GM18507 (cell line): ENCODE measurements at places on chromosomes 6 and 20.

GRCh38 chr6:129730477-129731165 is 20.6 kb upstream of the ARHGAP18 start:
- DNase-seq, result no peak

- no peak for DNase-seq
These were observed 140.2 kb downstream of the PTCHD4 start for GRCh38 chr6:47970826-47971225.

DNA sequence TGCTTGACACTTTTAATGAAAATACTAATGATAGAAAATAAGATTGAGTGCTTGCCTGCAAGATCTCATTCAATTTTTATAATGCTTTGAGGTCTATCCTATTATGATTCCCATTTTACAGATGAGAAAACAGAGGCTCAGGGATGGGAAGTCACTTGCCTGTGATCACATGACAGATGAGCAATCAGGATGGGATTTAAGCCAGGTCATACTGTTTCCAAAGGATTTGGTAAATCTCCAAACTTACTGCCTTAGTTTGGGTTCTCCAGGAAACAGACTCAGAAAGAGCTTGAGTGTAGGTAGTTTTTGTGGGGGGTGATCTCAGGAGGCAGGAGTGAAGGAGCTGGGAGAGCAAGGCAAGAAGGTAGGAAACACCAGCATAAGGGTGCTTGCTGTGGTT is 456.3 kb downstream of the MAFB start:
- no peak for DNase-seq

- no peak for DNase-seq
These were observed 469.9 kb upstream of the IRAK1BP1 start for GRCh38 chr6:78397499-78397898.

DNA sequence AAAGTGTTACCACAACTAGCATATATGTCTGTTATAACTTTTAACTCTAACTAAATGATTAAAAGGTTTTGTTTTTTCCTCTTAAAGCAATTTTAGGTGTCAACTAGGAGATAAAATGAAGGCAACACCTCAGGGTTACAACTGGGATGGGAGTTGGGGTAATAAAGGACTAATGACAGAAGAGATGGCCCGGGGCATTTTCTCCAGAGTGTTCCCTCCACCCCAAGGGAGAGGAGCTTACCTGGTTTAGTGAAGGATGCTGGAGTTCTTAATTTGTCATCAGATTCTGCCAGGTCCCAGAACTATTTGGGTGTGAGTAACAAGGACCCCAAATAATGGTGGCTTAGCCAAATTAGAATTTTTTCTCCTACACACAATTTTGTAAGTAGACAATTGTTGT is 260.3 kb downstream of the CD109 start:
- DNase-seq, result no peak

DNA sequence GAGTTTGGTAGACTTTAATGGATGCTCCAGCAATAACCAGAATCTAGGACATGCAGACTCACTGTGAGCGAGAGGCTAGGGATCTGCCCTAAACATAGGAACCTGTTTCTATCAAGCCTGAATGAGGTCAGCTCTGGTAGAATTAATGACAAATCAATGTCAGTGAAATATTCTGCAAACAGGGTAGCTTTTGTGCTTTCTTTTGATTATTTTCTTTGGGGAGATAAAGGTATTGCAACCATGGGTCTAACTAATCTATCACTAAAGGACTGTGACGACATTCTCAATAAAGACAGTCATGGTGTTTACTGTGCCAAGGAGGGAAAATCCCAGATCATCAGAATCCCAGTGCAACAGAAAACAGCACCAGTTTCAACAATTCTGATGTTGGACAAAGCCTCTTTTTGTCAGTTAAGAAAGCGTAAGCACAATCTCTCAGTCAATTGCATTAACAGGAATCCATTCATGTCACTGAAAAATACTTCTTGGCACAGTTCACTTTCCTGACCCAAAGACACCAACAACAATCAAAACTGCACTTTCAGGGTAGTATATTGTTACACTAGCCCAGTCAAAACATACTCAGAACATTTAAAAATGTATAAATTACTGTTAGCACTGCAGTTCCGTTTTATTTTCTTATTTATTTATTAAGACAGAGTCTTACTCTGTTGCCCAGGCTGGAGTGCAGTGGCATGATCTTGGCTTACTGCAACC is 36.8 kb upstream of the SMIM29 start:
- no peak for DNase-seq

GRCh38 chr6:63305277-63305676 is 14.5 kb downstream of the LGSN start:
- no peak for DNase-seq

DNA sequence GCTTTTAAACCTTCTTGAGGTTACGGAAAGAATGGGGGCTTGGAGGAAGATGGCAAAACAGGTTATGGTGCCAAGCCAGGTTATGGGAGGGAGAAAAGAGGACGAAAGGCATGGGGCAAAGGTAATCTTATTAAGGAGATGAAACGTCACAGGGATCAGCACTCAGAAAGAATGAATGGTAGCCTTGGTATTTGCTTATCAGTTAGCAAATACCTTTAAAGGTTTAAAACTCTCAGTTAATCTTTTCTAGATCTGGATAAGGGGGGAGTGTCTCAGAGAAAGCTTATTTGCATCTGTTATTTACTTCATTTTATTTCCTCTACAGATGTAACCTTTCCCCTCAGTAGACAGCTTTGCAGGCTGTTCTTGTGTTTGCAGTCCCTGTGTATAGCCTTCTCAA is 55.5 kb upstream of the EEF1E1 start:
- DNase-seq, result no peak

DNA sequence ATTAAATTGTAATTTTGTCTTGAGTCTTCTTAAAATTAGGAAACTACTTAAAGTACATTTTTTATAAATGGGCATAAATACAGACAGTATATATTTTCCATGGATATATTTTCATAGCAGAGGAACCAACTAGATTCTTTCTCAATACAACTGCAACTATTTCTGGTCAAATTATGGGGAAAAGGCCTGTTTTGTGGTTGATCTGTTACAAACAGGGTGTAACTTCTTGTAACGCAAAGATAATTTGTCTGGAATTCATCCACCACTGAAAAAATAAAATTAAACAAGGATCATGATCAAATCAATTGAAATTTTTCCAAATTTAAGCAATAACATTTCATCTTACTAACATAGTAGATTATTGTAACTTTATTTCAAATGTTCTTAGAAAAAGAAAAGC is 67.2 kb upstream of the RNF146 start:
- DNase-seq, result no peak

GRCh38 chr6:154337406-154338005 is 19.1 kb downstream of the IPCEF1 start:
- DNase-seq, result no peak

DNA sequence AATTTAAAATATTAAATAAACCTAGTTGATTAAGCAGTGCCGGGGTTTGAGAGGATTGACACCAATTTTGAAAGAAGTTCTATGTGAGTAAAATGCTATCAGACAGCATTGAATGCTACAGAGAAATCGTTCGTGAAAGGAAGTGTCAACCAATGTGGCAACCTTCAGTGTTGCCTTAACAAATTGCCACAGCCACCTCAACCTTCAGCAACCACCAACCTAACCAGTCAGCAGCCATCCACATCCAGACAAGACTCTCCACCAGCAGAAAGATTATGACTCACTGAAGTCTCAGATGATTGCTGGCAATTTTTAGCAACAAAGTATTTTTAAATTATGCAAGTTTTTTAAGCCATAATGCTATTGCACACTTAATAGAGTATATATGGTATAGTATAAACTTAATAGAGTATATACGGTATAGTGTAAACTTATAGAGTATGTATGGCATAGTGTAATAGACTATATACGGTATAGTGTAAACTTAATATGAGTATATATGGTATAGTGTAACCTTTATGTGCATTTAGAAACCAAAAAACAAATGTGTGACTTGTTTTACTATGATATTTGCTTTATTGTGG is 65.3 kb upstream of the ID4 start:
- no peak for DNase-seq

DNA sequence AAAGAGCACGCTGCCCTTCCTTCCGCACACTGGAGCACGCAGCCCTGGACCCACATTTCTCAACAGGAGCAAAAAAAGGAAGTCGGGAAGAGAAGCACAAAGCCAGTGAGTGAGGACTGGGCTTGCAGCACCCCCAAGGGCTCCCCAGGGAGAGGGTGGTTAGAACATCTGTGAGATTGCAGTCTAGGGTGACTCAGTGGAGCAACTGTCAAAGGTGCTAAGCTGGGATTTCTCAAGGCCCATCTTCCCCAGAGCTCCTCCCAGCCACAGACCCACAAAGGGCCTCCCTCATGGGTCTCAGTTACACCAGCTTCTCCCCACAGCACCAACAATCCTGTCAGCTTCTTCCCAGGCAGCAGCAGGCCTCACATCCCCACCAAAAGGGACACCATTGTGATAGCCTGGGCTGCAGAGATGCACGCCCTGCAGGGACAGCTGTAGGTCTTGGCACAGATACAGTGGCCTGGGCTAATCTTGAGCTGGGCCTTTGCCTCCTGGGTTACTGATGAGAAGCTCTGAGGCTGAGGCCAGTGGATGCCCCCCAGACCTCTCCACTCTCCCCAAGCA is 39.6 kb upstream of the CD93 start:
- DNase-seq, result no peak

DNA sequence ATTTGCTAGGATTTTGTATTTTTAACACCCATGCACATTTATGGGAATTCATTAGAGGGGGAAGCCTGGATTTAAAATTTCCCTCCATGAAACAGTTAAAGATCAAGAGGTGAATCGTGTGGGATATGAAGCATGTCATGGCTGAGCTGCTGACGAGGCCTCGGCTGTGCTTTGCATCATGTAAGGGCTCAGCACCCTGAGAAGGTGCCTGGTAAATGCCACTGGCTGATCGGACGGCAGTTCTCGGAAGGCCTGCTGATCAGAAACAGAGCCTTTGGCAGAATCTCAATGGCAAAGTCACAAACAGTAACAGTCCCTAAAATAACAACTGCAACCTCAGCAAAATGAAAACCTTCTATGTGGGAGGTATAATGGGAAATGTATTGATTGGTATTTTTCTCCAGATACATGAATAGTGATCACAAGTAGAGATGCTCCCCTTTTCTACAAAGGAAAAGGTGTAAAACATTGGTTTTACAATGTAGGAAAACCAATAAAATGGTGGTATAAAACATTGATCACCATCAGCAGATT is 53.0 kb upstream of the FUCA2 start:
- no peak for DNase-seq

DNA sequence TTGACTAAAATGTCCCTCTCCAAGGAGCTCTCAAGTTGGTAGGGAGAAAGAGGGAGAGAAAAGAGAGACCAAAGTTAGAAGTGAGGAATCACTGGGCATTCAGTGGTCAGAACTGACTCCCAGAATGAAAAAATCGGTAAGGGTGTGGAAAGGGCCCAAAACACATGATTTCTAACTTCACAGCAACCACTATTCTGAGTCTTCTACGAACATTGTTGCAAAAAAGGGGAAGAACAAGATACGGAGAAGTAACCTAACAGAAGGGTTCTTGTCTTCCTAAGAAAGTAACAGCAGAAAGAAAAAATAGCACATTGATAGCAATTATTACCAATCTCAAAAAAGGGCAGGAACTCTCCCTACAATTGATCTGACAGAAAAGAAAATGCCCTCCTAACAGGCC is 65.6 kb downstream of the ATP9A start:
- DNase-seq, result no peak

GRCh38 chr6:148790817-148791216 is 44.0 kb downstream of the UST start:
- DNase-seq, result no peak

DNA sequence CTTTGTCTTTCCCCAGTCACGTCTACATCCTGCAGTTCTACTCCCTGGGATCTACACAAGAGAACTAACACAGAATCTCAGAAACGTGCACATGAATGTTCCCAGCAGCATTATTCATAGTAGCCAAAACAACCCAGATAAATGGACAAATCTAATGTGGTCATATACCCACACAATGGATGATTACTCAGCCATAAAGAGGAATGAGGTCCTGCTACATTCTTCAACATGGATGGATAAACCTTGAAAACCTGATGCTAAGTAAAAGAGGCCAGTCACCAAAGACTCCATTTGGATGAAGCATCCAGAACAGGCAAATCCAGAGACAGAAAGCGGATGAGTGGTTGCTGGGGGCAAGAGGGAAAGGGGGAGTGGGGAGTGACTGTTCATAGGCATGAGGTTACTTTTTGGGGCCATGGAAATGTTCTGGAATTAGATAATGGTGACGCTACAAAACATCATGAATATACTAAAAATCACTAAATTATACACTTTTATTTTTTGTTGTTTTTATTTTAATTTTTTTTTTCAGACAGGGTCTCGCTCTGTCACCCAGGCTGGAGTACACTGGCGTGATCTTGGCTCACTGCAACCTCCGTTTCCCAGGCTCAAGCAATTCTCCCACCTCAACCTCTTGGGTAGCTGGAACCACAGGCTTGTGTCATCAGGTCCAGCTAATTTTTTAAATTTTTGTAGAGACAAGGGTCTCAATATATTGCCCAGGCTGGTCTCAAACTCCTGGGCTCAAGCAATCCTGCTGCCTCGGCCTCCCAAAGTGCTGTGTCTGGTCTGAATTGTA is 50.8 kb upstream of the DSN1 start:
- no peak for DNase-seq

DNA sequence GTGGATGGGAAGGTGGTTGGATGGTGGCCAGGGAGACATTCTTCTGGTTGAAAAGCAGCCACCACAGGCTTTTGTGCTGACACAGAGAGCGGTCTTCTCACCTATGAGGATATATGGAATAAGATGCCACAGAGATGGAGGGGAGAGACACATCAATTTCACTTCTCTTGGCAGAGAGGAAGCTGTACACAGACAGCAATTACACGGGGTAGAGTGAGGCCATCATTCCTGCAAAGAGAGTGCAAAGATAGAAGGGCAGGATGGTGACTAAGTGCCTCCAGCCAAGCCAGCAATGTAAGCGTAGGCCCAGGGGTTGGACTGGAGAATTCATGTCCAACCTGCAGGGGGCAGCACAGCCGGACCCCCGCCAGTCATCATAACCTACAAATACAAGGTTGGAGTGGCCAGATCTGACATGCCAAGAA is 56.4 kb downstream of the NRN1 start:
- no peak for DNase-seq

DNA sequence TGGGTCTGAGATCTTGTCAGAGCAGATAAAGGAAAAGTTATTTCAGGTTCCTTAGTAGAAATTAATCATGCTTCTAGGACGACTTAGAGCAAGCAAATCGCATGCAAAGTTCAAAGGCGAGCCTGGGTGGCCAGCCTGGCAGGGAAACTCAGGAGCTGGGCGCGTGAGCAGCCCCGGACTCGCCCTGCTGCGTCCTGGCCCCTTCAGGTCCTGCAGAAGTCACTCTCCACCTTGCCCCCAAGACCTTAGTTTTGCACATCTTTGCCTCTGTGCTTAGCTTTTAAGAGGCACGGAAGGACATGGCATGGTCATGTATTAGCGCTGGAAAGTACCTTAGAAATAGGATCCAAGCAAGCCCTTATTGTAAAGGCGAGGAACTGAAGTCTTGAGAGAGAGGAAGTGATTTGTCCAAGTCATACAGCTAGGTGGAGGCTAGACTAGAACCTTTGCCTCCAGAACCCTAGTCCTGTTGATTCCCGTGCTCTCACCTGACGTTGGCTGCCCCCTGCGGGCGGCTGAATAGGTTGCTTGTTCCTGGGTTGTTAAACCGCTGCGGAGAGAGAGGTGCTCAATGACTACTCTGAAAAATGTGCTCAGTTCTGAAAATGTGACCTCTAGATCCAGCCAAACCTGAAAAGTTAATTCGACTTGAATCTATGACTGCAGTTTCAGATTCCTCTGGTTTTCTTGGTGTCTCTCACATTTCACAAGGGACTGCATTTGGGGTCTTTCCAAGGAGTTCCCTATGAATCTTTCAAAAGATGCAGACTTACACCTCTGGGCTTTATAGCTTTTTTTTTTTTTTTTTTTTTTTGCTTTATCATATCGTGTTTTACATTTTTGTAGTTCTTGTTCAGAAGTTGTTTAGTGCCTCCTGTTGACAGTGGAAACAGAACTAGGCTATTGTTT is 2.7 kb downstream of the MYB start:
- no peak for DNase-seq
